Ureter (tissue), 1 donor: ENCODE measurements at places on chromosomes 5 and 9. TPM values are rescaled to one million over a fixed set of nuclear protein-coding genes. Genes with fewer than 3 reads are reported as not detected.

The TBC1D13 gene
- total RNA-seq: 33.6 TPM

- DNase-seq: peak; percentile 28
These were observed 138.8 kb downstream of the ROR2 start for GRCh38 chr9:91811024-91811909.

DNA sequence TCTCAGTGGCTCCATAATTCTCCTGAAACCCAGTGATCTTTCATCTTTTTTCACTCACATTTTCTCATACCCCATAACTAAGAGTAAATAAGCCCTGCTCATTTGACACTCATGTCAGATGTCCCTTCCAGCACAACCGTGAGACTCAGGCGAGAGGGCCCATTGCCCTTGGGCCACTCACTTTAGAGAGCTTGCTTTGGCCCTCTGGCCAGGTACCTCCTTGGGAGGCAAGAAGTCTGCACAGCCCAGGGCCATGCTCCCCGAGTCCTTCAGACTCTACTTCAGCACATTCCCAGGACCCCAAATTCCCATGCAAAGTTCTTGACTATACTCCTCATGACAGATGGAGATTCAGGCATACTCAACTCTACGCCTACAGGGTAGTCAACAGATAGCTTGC is 33.6 kb downstream of the RFX3 start:
- DNase-seq: no peak

The SLCO6A1 gene
- not detected for total RNA-seq

DNA sequence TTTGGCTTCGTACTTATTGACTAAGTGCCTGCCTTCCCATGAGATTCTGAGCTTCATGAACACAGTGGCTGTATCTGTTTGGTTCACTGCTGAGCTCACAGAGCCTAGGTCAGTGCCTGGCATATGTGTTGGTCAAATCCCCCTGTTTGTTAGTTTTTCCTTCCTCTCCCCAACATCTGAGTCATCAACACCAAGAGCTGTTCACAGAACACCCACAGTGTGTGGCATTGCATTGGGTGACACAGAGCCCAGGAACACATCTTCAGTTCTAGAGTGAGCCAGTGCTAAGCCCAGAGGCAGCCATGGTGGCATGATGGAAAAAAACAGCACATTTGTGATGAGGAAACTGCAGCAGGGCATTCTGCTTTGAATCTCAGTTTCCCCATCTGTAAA is 294.6 kb downstream of the SEC61B start:
- no peak for DNase-seq

The SV2C gene
- 0.60 TPM for total RNA-seq

- peak; percentile 91 for DNase-seq
These were observed 19.5 kb upstream of the GOLPH3 start for GRCh38 chr5:32193591-32193990.

The ZNF354B gene
- 15.6 TPM for total RNA-seq

DNA sequence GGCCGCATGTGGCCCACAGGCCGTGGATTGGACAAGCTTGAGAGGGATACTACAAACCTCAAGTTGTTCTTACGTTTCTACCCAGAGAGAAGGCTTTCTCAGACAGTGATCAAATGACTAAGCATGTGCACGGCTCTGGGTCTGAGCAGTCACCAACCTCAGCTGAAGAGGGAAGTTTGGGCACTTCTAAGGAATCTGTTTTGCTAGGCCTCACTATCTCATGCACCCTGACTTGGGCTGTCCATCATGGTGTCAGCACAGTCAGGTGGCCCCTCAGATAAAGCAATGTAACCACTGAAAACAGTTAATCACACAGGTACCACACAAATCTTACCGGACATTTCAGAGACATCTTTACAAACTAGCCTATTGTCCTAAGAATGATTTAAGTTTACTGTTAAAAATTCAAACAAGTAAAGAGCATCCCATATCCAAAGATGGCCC is 24.6 kb downstream of the CSF2 start:
- no peak for DNase-seq
